ENCODE measurements at places on chromosomes 6 and 20.

DNA sequence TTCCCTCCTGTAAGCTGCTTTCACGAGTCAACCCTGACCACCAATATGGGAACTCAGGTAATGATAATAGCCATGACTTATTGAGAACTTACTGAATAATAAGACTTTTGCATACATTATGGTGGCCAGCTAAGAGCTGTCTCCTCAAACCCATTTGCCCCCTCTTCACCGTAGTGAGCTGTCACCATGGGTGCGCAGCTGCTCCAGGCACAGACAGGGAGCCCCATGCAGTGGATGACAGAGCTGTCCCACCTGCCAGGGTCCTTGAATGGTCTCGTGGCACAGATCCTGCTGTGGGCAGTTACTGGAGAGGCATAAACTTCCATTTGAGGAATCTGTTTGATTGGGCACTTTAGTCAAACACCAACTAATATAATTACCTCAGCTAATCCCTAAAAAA lies 1.9 kb downstream of the SLC22A16 start:
- no peaks in the 10 kb centered on the region for H3K36me3 ChIP-seq
- no peaks in the 10 kb centered on the region for H3K4me1 ChIP-seq
- H3K27ac ChIP-seq, result no peak overlapping the region
- DNase-seq, result no peak
- peaks cover 11% of the 10 kb centered on the region for H3K27me3 ChIP-seq

- no peaks in the 10 kb centered on the region for H3K36me3 ChIP-seq
- peak overlapping the region; percentile 90 for H3K27ac ChIP-seq
- peak overlapping the region; percentile 65 for H3K4me3 ChIP-seq
- no peaks in the 10 kb centered on the region for H3K27me3 ChIP-seq
- no peaks in the 10 kb centered on the region for H3K4me1 ChIP-seq
Observed at GRCh38 chr20:19212821-19213502, 520 bp downstream of the SLC24A3 start.

DNA sequence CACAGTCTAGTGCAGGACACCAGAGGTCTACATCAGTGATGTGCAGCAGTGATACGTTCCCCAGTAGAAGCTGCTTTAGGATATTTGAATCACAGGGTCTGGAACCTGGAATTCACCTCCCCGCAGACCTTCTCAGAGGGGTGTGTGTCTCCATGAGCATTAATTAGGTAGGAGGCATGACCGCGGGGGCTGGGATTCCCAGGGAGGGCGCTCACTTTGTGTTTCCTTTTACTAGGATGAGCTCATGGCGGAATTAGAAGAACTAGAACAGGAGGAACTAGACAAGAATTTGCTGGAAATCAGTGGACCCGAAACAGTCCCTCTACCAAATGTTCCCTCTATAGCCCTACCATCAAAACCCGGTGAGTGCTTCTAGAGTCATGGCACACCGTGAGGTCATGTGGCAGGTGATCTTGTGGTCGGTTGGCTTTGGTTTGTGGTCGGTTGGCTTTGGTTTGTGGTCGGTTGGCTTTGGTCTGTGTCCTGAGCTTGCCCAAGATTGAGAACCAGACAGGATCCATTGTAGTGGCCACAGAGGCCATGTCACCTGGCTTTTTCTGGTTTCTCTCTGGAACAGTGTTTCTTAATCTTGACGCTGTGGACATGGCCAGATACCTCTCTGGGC lies 40.8 kb downstream of the CHMP4B start:
- peaks cover 3% of the 10 kb centered on the region for H3K36me3 ChIP-seq
- H3K4me1 ChIP-seq, result no peaks in the 10 kb centered on the region
- no peaks in the 10 kb centered on the region for H3K27me3 ChIP-seq

DNA sequence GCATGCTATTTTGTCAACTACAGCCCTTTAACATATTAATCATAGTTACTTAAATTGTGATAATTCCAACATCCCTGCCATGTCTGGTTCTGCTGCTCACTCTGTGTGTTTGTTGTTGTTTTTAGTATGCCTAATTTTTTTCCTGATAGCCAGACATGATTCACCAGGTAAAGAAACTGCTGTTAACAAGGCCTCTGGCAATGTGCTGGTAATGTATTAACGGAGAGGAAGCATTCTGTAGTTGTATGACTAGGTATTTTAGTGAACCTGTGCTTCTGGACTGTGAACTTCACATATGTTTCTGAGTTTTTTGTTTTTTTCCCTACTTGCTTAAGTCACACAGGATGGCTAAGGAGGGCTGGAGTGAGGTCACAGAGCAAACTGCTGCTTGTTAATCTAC lies 4.8 kb downstream of the DYNLT2 start:
- H3K36me3 ChIP-seq, result no peaks in the 10 kb centered on the region
- no peak overlapping the region for H3K27ac ChIP-seq
- H3K4me1 ChIP-seq, result no peaks in the 10 kb centered on the region

- H3K4me1 ChIP-seq, result no peaks in the 10 kb centered on the region
- H3K4me3 ChIP-seq, result no peak overlapping the region
- H3K27me3 ChIP-seq, result no peaks in the 10 kb centered on the region
- H3K27ac ChIP-seq, result no peak overlapping the region
Observed at GRCh38 chr6:167396659-167397490, 72.0 kb downstream of the TTLL2 start.

GRCh38 chr20:8425016-8425415 lies 292.9 kb downstream of the PLCB1 start:
- no peak overlapping the region for H3K27ac ChIP-seq
- H3K4me3 ChIP-seq, result no peak overlapping the region
- no peaks in the 10 kb centered on the region for H3K4me1 ChIP-seq
- DNase-seq, result no peak
- no peaks in the 10 kb centered on the region for H3K36me3 ChIP-seq
- H3K27me3 ChIP-seq, result no peaks in the 10 kb centered on the region

Data from breast epithelium (tissue), 4 donors.